ENCODE measurements at places on chromosomes 2 and 18.

GRCh38 chr2:55743583-55743982 is 49.9 kb upstream of the PNPT1 start:
- no peak for DNase-seq

GRCh38 chr18:60021556-60021955 is 121.8 kb downstream of the PMAIP1 start:
- no peak for DNase-seq

GRCh38 chr18:22189449-22190166 is 20.2 kb downstream of the GATA6 start:
- DNase-seq: no peak

DNA sequence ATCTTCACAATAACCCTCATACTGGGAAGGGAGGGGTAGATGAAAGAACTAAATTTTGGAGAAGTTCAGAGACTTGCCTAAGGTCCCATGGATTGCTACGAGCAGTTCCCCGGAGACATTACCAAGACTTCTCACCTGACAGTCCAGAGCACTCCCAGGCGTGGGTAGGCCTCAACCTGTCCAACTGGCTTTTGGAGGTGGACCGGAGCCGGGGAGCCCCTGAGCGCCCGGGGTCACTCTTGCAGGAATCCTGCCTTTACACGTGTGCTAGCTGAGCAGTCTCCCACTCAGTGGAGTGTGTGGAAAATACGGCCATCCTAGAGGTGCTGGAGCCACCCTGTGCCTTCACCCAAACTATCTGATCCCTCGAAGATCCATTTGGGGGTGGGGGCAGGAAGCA is 8.0 kb downstream of the POMC start:
- no peak for DNase-seq

GRCh38 chr2:129396980-129397599 is 582.4 kb upstream of the RAB6C start:
- no peak for DNase-seq

- no peak for DNase-seq
Observed at GRCh38 chr18:67239826-67240225, 276.7 kb downstream of the DSEL start.

DNA sequence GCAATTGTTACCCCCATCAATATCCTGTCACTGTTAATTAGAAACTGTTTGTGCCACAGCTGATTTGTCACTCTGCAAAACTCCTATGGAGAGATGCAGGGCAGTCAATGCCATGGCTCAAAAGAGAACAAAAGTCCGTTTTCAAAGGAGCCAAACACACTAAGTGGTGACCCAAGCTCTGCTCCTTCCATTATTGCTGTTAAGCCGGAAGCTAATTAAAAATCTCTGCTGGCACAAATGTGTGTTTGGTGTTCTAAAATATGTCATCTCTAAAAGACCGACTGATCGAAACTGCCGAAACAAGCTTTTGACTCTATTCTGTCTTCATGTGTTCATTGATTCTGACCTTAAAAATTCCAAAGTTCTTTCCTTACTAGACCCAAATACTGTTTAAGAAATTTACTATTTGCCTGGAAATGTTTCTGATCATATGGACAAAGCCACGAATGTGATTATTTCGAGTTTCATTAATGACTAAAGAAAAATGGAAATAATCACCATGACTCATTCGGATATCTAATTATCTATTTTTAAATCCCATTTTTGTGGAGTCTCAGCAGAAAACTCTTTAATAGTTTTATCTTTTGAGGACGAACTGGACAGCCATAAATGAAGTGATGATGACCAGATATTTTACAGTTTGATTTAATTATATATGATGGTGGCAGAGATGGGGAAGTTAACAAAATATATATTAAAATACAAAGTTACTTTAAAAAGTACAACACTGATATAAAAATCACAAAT is 287.6 kb downstream of the SOCS6 start:
- no peak for DNase-seq

DNA sequence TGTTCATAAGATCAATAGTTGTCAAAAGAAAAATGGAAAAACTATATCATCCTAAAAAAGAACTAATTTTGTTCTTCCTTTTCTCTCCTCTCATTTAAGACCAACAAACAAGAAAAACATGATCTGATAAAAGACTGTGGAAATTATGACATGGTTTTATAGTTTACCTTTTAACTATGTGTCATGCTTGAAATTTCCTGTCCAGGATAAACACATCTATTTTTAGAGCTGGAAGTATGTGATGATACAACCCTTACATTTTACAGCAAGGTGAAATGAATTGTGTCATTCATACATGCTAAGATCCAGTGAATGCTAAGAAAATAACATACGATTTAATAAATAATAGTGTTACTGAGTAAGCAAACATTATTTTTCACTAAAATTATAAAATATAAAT is 89.9 kb downstream of the GULP1 start:
- DNase-seq: no peak

DNA sequence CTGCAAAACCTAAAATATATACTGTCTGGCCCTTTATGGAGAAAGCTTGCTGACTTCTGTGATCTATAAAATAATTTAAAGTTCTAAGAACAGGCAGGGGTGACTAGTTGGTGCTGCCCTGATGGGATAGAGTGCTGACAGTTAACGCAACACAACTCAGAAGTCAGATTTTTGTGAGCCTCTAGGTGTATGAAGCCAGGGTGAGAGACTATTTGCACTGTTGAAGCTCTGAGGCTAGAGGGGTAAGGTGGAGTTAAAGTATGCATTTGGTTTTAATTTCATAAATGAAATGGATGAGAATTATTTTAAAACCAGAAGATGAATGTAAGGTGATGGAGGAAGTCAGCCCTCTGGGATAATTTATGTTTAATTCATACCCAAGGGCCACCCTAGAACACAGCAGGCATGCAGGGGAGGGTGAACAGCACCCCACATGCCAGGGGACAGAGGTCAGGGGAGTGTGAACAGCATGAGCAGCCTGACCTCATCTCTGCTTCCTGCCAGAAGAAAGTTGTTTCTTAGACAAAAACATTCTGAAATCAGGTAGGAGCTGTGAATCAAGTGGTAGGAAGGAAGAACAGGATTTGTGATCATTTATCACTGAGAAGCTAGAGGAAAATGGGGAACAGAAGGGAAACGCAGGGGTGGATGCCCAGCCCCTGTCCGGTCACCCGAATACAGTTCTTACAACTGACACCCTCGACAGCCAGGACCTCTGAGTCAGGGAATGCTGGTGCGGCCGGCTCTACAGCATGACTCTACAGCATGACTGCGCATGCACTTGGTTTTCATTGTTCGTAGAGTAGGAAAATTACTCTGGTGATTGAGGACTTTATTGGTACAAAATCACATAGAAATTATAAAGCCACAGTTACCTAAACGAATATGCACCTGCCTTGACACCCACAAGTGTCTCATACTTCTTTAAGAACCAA is 93.1 kb downstream of the MBP start:
- no peak for DNase-seq

DNA sequence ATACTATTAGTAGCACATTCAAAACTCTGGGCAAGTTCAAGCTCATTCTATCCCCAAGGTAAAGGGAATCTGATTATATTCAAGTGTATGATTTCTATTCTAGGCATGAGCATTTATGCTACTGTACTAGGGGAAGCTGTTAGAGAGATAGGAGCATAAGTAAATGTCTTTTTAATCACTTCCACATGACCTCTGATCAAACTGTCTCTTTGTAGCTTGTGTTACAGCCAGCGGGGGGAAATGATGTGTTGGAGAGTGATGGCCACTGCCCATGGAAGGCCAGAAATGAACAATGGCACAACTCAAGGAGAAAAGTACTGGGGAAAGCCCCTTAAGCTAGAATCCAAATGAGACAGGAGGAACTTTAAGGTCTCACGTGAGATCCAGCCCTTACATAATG is 894.9 kb upstream of the CDH2 start:
- DNase-seq: no peak

DNA sequence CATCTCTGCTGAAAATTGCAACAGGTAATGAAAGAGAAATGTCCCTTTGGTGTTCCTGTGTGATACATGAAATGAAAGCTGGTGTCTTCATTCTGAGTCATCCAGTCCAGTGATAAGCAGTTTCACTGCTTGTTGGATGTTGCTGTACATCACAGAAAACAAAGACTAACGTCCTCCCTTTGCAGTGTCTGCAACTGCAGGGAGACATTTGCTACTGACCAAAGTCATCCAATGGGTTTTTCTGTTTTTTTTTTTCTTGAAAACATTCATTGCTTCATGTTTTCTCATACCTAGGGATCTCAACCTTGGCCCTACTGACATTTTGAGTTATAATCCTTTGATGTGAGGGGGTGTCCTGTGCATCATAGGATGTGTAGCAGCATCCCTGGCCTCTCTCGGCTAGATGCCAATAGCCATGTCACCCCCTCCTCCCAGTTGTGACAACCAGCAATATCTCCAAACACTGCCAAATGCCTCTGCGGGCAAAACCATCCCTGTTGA is 63.6 kb upstream of the FZD5 start:
- no peak for DNase-seq

DNA sequence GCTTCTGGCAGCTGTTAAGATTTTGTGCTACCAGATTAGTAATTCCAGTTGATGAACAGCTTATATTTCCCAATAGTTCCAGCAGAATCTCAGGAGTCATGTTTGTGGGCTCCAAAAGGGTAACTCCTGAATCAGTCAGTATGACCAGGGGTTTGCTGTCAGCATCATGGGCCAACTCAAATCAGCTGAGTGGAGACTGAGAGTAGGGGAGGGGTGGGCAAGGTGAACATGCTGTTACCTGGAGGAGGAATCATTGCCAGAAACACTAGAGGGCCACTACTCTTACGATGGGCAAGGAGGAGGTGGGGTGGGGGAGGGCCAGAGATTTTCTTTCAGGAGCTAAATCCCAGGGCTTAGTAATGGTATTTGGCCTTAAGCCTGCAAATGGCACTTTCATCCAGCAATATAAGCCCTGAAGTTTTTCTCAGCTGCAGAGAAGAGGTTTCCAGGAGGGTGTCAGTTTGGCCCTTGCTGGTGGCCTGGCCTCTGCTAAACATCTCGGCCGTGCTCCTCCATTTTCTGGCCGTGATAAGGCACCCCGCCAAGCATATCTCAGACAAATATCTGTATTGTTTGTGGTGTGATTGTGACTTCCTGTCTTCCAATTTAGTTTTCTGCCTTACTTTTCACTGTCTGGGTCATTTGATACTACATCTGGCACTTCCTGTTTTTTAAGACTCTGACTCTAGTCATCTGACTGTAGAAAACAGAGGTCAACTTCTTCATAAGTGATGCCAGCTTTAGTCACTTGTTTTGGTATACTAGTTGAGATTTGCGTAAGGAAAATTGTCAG is 120.5 kb upstream of the CXCR4 start:
- peak; percentile 29 for DNase-seq

DNA sequence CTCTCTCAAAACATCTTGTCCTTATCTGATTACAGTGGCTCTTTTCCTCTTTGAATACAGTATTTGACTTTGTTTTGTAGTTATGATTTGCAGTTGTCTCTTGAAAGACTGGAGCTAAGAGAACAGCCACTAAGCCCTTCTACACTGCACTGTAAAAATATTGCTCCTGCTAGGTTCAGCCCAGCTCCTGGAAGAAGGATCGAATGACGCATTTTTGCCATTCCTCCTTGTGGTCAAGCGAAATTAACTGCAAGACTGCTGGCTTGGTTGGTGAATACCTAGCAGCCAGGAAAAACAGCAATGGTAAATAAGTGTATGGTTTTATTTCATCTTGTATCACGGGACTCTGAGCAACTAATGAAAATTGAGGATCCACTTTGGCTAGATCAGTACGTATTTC is 407.8 kb upstream of the CDH2 start:
- DNase-seq: no peak

Measured in T follicular helper cell (primary cell).